ENCODE measurements at places on chromosomes 3 and 15. TPM values are rescaled to one million over a fixed set of nuclear protein-coding genes. Genes with fewer than 3 reads are reported as not detected.

Gene PTPN9
- total RNA-seq, result 41.3 TPM

Gene ACTC1
- total RNA-seq, result not detected

Gene SV2B
- total RNA-seq, result 0.02 TPM

Gene MYNN
- 15.1 TPM for total RNA-seq

Gene MUSTN1
- total RNA-seq, result 3.0 TPM

Gene SNRK
- 74.4 TPM for total RNA-seq

Gene ERC2
- total RNA-seq, result 0.15 TPM

Gene CHRNA7
- 0.32 TPM for total RNA-seq

Gene CD200R1
- total RNA-seq, result 18.6 TPM

Gene B4GALT4
- 17.3 TPM for total RNA-seq

Gene RHOA
- total RNA-seq, result 425 TPM

Gene CHRNA5
- 2.7 TPM for total RNA-seq

Gene UACA
- 0.80 TPM for total RNA-seq

Gene FETUB
- not detected for total RNA-seq

Gene LINGO1
- total RNA-seq, result not detected

Gene SCAANT1
- not detected for total RNA-seq

Gene PIGZ
- total RNA-seq, result 2.2 TPM

Gene KCTD6
- 10.7 TPM for total RNA-seq

Gene TMEM108
- not detected for total RNA-seq

Gene TEX55
- total RNA-seq, result not detected

Gene SPATA12
- total RNA-seq, result not detected

Gene PLA2G4E
- not detected for total RNA-seq

Gene TMEM212
- total RNA-seq, result not detected

Gene CLRN1
- total RNA-seq, result not detected

Gene GABRR3
- not detected for total RNA-seq

Gene HCLS1
- 383 TPM for total RNA-seq

Gene DNASE1L3
- not detected for total RNA-seq

Gene MANF
- 223 TPM for total RNA-seq

Gene IMPG2
- total RNA-seq, result 0.54 TPM

Gene CFAP100
- total RNA-seq, result not detected

Gene DET1
- total RNA-seq, result 3.1 TPM

Gene CLDN11
- total RNA-seq, result not detected

Gene CFAP20DC
- total RNA-seq, result 0.27 TPM

Gene CADM2
- total RNA-seq, result not detected

Gene APEH
- 90.1 TPM for total RNA-seq

Gene TMEM45A
- total RNA-seq, result 0.22 TPM

Data from T-helper 1 cell treated with Interleukin-12 subunit alpha and Interleukin-12 subunit beta and Interleukin-4 antibody, amounts not matched to agents 30 ng/mL and 1 ng/mL, for 36 hours (primary cell).